Activated CD4-positive, alpha-beta T cell treated with anti-CD3 and anti-CD28 coated beads, Interleukin-10, Interleukin-2, amounts not matched to agents 100 ng/mL and 50 ng/mL, durations not matched to agents 16 hours and 8 hours (primary cell): ENCODE measurements at places on chromosomes 1 and 21.

DNA sequence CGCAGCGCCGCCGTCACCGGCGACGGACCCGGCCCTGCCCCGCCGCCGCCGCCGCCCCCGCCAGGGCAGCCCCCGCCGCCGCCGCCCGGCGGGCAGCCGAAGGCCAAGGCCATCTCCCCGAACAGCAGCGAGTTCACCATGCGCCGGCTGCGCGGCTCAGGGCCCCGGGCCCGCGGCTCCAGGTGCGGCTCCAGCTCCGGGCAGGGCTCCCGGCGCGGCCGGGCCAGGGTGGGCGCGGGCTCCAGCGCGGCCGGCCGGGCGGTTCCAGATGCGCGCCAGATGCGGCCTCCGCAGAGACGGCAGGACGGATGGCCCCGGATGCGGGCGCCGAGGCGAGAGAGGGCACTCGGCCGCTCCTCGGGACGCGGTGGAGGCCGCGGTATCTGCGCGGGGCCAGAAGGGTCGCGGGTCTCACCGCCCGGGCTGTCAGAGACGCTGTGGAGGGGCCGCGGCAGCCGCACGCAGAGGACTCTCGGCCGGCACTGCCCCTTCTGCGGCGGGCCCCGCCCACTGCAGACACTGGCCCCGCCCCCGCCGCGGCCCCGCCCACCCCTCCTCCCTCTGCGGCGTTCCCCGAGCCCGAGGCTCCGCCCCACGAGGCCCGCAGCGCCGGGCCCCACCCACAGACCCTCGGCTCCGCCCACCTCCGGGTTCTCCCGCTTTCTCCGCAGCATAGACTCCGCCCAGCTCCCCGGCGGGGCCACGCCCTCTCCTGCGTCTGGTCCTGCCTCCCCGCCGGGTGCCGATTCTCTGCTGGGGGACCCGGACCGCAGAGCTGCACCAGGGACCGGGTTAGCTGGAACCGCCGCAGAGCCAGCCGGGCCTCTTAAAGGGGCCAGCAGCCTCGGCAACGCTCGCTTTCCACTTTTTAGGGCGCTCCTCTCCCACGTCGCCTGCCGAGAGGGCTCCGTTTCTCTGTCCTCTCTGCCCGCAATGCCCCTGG lies at the start of gene IFFO2:
TSS of gene IFFO2 (minus strand) at position 484 of the 943 bp plus-strand sequence. CDS start at position 140, 344 bp downstream.
- DNase-seq = peak; percentile 98

GRCh38 chr1:98797506-98797905 lies 136.0 kb downstream of the SNX7 start:
- no peak for DNase-seq

- peak; percentile 57 for DNase-seq
These were observed 70.0 kb downstream of the CLCA4 start for GRCh38 chr1:86616871-86617270.

DNA sequence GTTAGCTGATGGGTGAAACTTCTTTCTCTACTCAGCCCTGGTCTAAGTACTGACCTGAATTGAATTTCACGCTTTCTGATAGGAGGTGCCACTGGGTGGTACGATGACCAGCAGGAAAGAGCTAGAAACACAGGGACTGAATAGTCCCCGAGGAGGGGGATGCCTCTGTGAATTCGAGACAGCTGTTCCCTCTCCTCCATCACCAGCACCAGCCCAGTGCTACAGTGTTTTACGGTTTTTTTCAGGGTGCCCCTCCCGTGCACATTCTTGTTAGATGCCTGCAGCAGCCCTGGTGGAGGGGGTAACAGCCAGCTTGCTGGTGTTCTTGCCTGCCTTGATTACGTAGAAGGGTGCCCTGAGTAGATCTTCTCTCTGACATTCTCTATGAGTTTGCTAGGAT lies 7.1 kb downstream of the HUNK start:
- no peak for DNase-seq

DNA sequence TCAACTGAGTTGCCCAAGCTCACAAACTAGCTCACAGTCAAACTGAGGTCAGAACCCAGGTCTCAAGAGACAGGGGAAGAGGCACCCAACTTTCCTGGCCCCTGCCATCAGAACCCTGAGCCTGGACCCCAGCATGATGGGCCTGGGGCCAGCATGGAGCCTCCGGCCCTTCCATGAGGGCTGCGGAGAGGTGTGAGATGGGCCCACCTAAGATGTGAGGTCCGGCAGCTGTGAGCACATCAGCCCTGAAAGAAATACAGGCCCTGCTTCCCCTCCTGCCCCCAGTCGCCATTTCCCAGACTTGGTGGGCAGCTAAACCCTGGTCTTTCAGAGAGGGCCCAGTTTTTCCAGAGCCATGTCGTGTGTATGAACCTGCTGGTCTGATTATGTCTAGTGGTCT lies 30.6 kb downstream of the QSOX1 start:
- no peak for DNase-seq

DNA sequence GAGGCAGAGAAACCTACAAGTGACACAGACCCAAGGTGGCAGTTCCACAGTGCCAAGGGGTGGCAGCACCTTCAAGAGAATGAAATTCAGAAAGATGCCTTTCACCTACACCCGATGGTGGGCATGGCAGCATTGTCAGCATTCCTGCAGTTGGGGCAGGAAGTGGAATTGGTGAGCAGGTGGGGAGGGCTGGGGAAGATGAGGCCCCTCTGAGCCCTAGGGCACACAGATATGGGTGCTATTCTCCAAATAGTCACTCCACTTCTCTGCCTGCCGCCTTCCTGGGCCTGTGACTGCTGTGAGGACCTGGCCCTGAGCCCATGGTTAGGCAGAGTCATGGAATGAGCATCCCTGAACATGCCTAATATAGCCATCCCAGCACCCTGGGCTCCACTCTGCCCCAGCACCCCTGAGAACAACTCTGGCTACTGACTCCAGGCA lies 8.3 kb downstream of the SHISA4 start:
- DNase-seq = no peak

DNA sequence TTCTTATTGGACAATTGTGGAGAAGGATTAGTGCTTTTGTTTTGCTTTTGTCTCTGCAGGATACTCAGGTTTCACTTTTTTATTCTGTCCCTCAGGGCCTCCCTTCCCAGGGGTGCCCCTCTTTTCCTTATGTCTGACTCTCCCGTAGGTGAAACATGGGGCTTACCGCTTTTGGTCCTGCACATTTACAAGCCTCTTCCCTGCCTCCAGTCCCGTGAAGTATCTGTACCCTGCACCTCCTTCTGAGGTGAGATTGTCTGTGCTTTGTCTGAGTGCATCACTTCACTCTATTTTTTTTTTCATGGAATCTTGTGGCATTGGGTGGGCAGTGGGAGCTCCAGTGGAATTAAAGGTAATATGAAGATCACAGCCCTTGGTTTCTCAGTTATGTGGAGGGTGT lies 758.1 kb upstream of the TPTE start:
- no peak for DNase-seq

DNA sequence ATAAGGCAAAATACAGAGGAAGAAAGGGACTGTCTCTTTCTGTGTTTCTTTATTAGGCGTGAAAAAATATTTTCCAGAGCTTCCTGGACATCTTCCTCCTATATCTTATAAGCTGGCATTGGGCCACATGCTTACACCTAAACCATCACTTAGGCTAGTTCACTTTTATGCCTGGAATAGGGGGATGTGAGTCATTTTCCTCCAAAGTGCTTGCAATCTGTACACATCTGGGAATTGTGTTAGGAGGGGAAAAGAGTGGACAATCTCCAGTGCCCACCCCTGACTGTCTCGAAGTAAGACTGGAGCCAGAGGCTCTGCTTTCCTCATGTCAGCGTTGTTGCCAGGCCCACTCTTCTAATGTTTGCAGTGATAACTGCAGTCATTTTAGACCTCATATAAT lies 29.9 kb downstream of the GIPC2 start:
- DNase-seq = no peak

GRCh38 chr1:25187077-25187476 lies 45.2 kb downstream of the SYF2 start:
- DNase-seq = no peak

- no peak for DNase-seq
These were observed 8.3 kb downstream of the PTPRF start for GRCh38 chr1:43538969-43539368.

GRCh38 chr1:43731867-43732531 lies 24.7 kb downstream of the ST3GAL3 start:
- DNase-seq = no peak

DNA sequence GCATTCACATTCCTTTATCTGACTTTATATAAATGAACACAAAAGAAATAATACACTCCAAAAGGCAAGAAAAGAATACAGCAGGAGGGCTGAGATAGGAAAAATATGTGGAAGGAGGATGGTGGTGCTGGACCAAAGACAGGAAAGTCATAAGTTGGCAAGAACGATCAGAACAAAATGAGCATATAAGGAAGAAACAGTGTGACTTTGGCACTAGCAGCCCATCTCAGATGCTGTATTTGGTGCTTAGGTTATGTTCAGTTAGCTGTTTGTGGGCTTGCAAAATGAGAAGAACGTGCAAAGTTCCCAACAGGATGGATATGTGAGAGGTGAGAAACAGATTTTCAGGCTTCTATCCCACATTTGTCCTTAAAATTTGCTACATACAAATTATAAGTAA lies 719.8 kb upstream of the ADGRL4 start:
- DNase-seq = no peak

- DNase-seq = no peak
These were observed 1.0 kb downstream of the CRB1 start for GRCh38 chr1:197269053-197269452.

GRCh38 chr1:203065191-203065590 lies 20.6 kb downstream of the MYOG start:
- no peak for DNase-seq

DNA sequence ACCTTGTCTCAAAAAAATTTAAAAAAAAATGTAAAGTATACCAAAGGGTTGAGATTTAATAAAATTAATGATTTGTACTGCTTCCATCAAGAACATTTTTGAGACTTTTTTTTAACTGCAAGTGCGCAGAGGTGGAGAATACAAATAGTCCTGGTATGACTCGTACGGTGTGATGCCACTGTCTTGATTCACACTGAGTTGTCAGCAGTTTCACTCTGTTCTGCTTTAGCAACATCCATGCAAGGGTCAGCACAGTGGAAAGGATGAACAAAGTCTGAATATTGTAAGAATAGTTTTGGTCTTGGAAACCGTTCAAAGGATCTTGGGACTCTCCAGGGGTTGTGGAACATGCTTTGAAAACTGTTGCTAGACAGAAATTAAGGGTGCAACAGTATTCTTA lies 40.2 kb downstream of the EXO1 start:
- peak; percentile 38 for DNase-seq

GRCh38 chr1:157045250-157046218 lies at the start of gene ARHGEF11:
TSS of gene ARHGEF11 (minus strand) at chr1:157045742. CDS start at chr1:157044330, 1,412 bp downstream.
- peak; percentile 40 for DNase-seq

- DNase-seq = no peak
These were observed 171.2 kb downstream of the SEC16B start for GRCh38 chr1:177798614-177799013.

DNA sequence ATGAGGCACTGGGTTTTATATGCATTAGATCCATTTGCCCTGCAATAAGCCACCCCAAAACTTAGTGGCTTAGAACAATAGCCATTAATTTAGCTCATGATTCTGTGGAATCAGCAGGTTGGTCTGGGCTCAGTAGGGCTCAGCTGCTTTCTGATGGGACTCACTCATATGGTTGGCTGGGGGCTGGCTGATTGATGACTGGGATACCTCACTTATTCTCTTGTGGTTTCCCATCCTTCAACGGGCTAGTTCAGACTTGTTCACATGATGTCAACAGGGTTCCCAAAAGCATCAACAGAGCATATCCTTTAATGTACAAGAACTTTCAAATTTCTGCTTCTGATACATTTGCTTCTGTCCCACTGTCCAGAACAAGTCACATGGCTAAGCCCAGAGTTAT lies 43.2 kb downstream of the DNM3 start:
- no peak for DNase-seq

DNA sequence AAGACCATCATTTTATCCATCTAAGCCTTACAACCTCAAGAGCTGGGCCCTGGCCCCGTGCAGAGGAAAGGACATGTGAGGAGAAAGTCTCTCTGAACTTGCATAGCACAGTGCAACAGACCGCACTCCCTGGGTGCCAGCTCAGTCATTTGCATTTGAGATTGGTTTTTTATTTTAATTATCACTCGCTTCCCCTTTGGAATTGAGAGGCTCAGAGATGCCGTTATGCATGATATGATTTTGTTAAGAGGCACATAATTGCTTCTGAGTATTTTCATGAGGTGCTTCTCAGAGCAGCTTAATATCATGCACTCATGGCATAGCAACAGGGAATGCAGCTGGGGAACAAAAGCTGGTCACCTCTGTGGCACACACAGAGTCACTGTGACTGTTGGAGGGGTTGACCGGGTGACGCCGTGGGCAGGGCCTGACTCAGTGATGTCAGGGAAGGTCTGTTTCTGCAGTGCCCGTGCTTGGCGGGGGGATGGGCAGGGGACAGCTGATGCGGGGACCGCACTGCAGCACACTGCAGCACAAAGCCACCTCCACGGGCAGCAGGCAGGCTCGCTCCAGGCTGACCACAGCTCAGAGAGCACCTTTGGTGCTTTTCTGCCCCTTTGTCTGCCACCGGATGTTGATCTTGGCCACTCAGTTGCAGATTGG lies 43.2 kb upstream of the VAMP3 start:
- DNase-seq = no peak
